ENCODE measurements at places on chromosomes 12 and 14.

GRCh38 chr14:89911010-89911919 is 43.3 kb downstream of the EFCAB11 start:
- peak; percentile 69 for DNase-seq

- DNase-seq: peak; percentile 79
Measured at GRCh38 chr14:58639842-58640484, 2.2 kb downstream of the DACT1 start.

DNA sequence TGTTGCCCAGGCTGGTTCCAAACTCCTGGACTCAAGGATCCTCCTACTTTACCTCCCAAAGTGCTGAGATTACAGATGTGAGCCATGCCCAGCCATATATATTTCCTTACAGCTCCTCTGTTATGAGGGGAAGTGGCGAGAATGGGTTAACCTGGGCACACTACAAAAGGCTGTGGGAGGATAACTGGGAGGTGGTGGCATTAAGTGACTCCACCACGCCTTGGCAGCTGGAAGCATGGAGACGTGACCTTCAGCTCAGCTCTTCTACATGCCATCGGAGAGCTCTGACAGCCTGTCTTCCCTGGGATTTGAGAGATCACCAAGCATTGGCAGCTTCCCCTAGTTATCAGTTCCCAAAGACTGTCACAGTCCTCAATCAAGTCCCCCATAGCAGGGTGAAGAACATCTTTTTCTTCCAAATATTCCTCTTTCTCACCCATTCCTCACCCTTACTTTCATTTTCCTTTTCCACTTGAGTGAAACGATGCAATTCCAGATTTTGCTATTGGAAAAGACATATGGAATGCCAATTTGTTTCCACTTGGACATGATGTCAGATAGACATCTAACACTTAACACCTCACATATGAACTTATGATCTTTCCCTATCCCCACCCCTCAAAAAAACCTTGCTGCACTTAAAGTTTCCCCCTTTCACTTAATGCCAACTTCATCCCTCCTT is 48.5 kb downstream of the PHLDA1 start:
- no peak for DNase-seq

GRCh38 chr12:45762185-45763110 is 32.9 kb downstream of the ARID2 start:
- peak; percentile 50 for DNase-seq

GRCh38 chr12:96701856-96702255 is 205.2 kb upstream of the NEDD1 start:
- DNase-seq: no peak

- peak; percentile 68 for DNase-seq
Measured at GRCh38 chr14:78327426-78328221, 157.5 kb downstream of the NRXN3 start.

GRCh38 chr14:104658325-104658712 is 31.1 kb upstream of the INF2 start:
- DNase-seq: no peak

- DNase-seq: peak; percentile 90
Measured at GRCh38 chr14:64196814-64197411, 97.3 kb downstream of the ESR2 start.

- peak; percentile 67 for DNase-seq
Measured at GRCh38 chr14:106372870-106373652, 846.7 kb downstream of the TMEM121 start.

DNA sequence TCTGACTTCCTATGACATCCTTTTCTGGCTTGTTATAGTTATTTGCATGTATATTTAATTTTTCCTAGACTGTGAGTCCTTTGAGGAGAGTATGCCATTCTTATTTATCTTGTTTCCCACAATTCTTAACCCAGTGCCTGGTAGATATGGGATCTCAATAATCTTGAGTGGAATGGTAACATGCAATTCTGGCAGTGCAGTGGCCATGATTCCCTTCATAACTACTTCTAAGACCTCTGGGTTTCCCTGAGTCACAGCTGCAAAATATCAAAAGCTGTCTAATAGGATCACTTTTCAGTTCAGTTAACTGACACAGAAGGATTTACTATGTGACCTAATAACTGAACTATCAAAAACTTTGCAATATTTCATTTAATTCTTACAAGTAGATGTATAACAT is 135.0 kb downstream of the ADAMTS20 start:
- DNase-seq: no peak

DNA sequence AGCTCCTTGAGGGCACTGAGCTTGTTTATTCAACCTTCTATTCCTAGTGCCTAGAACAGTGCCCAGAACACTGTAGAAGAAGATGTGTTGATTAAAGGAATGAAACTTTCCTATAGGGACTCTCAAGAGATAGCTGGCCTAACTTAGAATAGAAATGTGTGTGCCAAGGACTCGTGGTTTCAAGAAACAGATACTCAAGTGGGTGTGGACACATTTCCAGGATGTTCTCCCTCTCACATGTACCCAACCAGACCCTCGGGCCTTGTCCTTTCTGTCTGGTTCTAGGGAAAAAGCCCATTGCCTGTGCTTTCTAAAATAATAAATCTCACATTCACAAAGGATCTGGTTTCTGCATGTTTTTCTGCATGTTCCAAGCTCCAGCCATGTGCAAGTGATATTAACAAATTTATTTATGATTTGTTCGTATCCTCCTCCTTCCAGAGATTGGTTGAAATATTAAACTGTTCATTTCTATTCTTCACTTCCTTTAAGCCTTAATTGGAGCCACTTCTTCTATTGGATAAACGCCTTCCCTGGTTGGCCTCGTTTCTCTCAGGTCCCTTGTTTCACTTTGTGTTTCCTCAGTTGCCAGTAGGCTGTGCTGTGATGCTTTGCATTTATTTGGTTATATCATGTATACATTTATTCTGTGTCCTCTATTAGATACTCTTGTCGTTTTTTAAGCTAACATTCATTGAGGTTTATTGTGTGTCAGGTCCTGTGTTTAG is 89.8 kb downstream of the CRADD start:
- no peak for DNase-seq

All from endodermal cell (in vitro differentiated cells).